H7 (cell line): ENCODE measurements at places on chromosomes 7 and 10. TPM values are rescaled to one million over a fixed set of nuclear protein-coding genes. Genes with fewer than 3 reads are reported as not detected.

- no peak for DNase-seq
Measured at GRCh38 chr10:7239312-7239985, 171.4 kb downstream of the SFMBT2 start.

DNA sequence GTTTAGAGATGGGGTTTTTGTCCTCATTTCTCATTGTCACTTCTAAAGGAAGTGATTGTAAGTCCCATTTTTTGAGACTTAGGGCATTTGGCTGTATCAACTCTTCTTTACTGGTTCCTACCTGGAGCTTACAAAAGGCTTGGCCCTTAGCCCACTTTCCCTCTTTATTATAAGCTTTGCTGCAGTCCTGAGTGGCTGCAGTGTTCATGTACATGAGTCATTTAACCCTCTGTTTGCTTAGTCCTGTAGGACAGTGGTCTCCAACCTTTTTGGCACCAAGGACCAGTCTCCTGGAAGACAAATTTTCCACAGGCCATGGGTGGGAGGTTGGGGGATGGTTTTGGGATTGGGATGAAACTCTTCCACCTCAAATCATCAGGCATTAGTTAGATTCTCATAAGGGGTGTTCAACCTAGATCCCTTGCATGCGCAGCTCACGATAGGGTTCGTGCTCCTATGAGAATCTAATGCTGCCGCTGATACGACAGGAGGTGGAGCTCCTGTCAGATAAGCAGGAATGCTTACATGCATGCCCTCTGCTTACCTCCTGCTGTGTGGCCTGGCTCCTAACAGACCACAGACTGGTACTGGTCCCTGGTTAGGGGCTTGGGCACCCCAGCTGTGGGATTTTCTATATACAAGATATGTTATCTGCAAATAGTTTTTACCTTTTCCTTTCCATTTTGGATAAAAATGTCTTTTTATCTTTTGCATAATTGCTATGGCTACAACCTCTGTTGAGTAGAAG is 99.7 kb downstream of the CCSER2 start:
- DNase-seq: no peak

DNA sequence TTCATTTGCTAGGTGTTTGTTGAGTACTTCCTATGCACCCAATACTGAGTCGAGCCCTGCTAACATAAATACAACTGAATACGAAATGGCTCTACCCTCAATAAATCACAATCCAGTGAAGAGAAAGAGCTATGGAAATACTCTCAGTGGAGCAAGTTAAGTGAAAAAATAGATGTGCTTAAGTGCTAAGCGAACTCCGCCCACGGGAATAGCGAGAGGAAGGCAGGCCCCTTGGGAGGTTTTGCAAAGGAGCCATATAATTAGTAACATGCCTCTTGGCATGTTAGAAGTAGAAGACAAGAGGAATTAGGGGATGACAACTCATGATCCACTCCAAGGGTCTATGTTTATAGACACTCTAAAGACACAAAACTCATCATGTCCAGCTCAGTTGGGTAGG is 42.8 kb upstream of the TSPAN33 start:
- DNase-seq: no peak

GRCh38 chr10:30940256-30940655 is 91.4 kb downstream of the ZNF438 start:
- no peak for DNase-seq

Gene CRPPA
- total RNA-seq: 0.30 and 0.45 TPM in 2 replicates
